ENCODE measurements at places on chromosomes 4 and X.

GRCh38 chr4:114684462-114684861 is 85.9 kb downstream of the UGT8 start:
- DNase-seq, result no peak

DNA sequence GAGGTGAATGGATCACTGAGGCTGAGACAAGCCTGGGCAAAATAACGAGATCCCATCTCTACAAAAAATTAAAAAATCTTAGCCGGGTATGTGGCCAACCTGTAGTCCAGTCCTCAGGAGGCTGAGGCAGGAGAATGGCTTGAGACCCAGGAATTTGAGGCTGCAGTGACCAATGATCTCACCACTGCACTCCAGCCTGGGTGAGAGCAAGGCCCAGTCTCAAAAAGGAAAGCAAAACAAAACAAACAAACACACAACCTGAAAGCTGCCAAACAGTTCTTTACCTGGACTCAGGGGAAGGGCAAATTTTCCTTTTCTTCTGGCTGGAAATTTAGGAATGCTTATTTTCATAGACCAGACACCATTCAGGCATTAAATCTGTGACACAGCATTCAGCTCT is 163.1 kb upstream of the FAT1 start:
- DNase-seq, result no peak

GRCh38 chrX:13367950-13368349 is 48.1 kb upstream of the ATXN3L start:
- no peak for DNase-seq

DNA sequence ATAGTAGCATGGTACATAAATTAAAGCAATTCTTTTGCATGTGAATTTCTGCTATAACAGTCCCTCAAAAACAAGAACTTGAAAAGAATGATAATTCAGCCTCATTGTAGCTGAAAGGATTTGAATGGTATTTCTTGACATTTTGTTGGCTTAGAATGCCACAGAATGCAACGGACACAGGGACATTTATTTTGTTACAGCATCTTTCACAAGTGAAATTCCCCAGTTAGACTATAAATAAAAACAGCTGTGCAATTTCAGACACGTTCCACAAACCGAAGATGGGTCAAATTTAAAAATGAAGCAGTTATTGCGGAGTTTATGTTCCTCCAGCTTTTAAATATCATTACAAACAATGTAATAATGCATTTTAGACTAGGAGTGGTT is 82.8 kb upstream of the AMELX start:
- DNase-seq, result no peak

GRCh38 chrX:150683536-150684146 is 9.6 kb upstream of the MTMR1 start:
- no peak for DNase-seq

- no peak for DNase-seq
These were observed 96.7 kb downstream of the PPP2R2C start for GRCh38 chr4:6375620-6376295.

DNA sequence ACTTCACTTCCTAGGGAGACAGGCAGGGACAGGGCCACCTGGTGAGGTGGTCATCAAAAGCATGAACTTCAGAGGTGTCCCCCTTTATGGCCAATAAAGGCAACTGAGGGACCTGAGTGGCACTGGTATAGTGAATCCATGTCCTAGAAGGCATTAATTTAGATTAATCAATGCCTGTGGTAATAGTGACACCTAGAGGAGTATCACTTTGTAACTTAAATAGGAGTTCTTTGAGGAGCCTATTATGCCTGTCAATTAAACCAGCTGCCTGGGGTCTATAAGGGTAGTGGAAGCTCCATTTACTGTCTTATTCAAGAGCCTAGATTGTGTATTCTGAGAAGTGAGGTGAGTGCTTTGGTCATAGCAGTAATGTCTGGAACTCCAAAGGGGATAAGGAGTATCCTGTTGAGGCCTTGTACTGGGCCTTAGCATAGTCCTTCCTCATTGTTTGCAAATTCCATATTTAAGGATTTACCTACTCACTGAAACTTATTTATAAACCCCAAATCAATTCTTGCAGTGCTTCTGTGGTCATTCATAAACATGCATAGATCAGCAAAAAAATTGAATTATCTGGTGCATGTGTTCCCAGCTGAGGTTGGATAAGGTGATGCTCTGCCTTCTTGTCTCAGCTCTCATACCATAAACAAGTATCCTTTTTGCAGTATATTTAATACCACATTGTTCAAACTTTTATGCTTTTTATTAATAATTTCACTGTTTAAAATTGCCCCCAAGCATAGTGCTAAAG is 213.8 kb upstream of the RADX start:
- no peak for DNase-seq

GRCh38 chr4:187606581-187606980 is 389.0 kb upstream of the ZFP42 start:
- no peak for DNase-seq

DNA sequence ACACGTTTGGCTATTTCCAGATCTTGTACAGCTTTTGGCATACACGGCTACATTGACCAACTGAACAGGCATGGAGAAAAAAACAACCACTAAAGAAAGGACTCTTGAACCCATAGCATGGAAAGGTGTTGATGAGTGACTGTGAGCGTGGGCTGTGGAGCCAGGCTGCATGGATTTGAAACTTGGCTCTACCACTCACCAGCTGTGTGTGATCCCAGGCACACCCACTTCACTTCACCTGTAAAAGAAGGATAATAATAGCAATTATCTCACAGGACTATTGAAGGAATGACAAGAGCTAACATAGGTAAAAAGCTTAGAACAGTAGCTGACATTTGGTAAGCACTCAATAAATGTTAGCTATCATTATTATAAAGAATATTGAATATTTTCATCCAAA is 301.7 kb upstream of the CPEB2 start:
- DNase-seq, result no peak

GRCh38 chr4:57309658-57310057 is 199.5 kb upstream of the IGFBP7 start:
- no peak for DNase-seq
